ENCODE measurements at places on chromosomes 3 and 15. TPM values are rescaled to one million over a fixed set of nuclear protein-coding genes. Genes with fewer than 3 reads are reported as not detected.

DNA sequence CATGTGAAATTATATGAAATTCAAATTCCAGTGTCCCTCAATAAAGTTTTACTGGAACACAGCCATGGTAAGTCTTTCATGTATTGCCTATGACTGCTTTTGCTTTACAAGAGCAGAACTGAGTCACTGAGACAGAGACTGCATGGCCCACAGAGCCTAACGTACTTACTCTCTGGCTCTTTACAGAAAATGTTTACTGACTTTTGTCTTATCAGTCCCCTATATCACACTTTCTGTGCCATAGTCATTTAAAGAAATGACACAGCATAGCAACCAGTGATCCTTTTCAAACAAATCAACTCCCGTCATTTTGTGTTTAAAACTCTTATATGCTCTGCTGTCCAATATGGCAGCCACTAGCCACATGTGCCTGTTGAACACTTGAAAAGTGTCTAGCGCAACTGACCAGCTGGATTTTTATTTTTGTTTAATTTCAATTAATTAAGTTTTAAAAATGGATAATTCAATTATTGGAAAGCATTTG, 129.7 kb upstream of the CDIN1 start:
- no peak for DNase-seq

GRCh38 chr3:124964387-124964786, 29.8 kb upstream of the MUC13 start:
- no peak for DNase-seq

GRCh38 chr3:195441476-195441991, 1.3 kb downstream of the ACAP2 start:
- DNase-seq, result no peak

DNA sequence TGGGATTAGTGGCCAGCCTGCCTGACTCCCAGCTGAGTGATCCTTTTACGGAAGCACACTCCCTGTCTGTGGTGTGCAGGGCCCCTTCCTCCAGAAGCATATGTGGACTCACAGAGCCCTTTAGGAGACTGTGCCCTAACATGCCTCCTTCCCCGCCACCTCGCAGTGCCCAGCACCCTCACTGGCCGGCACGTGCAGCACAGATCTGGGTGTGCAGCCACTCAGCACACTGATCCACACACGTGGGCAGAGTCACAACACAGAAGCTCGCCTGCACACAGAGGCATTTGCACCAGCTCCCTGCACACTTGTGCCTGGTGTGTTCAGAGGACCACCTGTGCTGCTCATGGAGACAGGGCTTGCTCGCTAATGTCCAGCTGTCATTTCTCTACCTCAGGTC, 23.6 kb upstream of the CSPG4 start:
- DNase-seq, result no peak

DNAH12 gene
- 0.43 TPM for total RNA-seq

TMC3 gene
- total RNA-seq, result not detected

PRKCD gene
- total RNA-seq, result 57.8 TPM

All from adrenal gland (tissue), 19 donors.